ENCODE measurements at places on chromosomes 4 and X. TPM values are rescaled to one million over a fixed set of nuclear protein-coding genes. Genes with fewer than 3 reads are reported as not detected.

MORC4 gene
- 5.6 TPM for total RNA-seq

TNIP3 gene
- total RNA-seq = not detected

TASL gene
- total RNA-seq = not detected

MSL3 gene
- 29.7 TPM for total RNA-seq

SERPINA7 gene
- not detected for total RNA-seq

ZNF157 gene
- 0.31 TPM for total RNA-seq

DAPP1 gene
- not detected for total RNA-seq

SLC9B1 gene
- not detected for total RNA-seq

MAGEA9B gene
- total RNA-seq = not detected

SOX3 gene
- 3.9 TPM for total RNA-seq

SORCS2 gene
- 4.9 TPM for total RNA-seq

CHRNA9 gene
- 2.8 TPM for total RNA-seq

GABRQ gene
- total RNA-seq = 3.8 TPM

GRCh38 chrX:646796-647195 lies 16.2 kb downstream of the SHOX start:
- DNase-seq = no peak

DNA sequence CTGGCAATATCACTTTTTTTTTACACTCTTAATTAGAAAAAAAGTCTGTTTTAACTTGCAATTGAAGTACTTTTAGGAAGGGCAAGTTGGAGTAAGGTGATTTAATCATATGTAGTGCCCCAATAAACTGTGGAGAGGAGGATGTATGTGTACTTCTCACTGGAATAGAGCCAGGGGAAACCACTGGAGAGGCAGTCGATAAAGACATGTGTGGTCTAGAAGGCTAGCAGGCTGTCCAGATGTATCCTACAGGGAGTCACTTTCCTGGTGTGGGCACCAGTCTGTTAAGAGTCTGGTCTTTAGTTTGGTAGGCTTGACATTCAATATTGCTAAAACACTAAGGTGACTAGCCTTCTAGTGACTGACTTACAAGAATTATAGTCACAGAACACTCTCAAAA lies 9.6 kb upstream of the SGMS2 start:
- no peak for DNase-seq

- no peak for DNase-seq
These were observed 95.4 kb downstream of the GPR143 start for GRCh38 chrX:9670136-9670814.

DNA sequence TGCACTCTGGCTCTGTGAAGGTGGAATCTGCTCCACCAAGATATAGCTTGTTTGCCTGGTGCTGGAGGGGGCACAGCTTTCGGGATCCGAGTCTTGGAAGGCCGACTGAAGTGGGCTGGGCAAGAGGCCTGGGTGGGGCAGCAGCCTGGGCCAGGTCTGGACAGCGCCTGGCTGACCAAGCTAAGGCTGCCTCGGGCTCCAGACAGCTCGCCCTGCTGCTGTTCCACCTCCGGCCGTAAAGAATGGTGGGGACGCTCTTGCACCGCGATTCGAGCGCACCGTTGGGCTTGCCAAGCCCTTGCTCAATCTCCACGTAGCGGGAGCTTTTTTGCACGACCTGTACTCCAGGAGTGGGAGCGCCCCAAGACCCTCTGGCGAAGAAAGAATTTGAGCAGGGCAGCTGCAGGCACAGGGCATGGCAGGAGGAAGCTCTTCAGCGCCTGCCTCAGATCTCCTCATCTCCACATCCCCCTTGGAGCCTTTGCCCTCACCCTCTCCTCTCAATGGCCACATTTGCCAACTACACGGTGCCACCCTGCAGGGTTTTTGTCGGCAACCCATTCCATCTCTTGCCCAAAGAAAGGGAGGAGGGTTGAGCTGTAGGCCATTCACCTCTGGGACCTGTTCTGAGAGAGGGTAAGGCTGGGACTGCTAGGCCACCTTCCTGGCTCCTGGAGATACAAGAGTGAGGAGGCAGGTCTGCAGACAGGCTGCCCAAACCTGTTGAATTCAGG lies 18.9 kb downstream of the CNGA2 start:
- DNase-seq = peak; percentile 75

- no peak for DNase-seq
These were observed 110.9 kb downstream of the FRAS1 start for GRCh38 chr4:78168029-78168428.

GRCh38 chrX:118521435-118521834 lies 25.8 kb downstream of the DOCK11 start:
- no peak for DNase-seq

- no peak for DNase-seq
These were observed 429.6 kb downstream of the SMARCA1 start for GRCh38 chrX:129093706-129094105.

DNA sequence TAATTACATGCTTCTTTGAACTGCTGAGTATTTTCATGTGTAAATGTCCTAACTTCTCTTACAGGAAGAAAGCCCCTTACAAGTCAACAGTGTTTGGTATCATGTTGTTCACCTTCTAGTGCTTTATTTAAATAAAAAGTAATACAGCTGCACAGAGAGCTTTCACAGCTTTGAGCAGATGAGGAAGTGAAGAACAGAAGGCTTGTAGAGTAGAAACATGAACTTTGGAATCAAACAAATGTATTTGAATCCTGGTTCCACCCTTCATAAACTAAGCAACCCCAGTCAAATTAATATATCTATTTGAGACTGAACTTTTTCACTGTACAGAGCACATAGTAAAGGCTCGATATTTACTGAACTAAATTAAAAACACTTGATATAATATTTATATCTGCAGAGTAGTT lies 120.5 kb downstream of the CAMK2D start:
- no peak for DNase-seq

DNA sequence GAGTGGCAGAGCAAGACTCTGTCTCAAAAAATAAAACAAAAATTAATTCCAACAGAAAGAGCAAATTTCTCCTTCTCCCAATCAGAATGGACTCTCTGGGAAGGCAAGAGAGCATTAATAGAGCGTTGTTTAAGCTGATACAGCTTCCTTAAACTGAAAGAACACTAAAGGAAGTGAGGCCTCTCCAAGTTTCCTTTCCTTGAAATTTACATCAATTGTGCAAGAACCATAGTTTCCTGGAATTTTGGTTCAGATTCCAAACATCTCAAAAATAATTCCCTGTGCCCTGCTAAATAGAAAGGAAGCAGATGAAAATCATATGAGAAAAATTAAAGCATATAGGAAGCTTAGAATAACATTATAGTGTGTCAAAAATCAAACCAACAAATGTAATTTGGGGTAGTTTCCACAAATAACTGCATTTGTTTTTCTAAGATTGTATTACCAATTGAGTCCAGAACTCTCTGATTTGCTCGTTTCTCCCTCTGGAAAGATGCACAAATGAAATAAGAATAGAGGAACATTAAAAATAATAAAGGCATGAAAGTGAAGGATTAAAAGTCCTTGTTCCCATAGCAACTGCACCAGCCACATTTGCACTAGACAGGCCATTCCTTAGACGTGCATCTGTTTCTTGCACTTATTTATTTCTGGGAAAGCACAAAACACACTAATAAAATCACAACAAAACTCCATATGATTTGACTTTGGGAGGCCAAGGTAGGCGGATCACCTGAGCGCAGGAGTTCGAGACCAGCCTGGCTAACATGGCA lies 3.7 kb upstream of the FAM241A start:
- no peak for DNase-seq

Measured in H7 (cell line).